Activated T-cell treated with anti-CD3 and anti-CD28 coated beads, Interleukin-2, amount 50 U/mL, for 72 hours (primary cell): ENCODE measurements at places on chromosomes 3 and 15. TPM values are rescaled to one million over a fixed set of nuclear protein-coding genes. Genes with fewer than 3 reads are reported as not detected.

CYP1A1 gene
- total RNA-seq = 5.4 TPM

AGTR1 gene
- not detected for total RNA-seq

MST1R gene
- total RNA-seq = 0.84 TPM

GNAT1 gene
- total RNA-seq = not detected

MYLK gene
- total RNA-seq = not detected

ACOX2 gene
- not detected for total RNA-seq

TMEM266 gene
- not detected for total RNA-seq

UBR1 gene
- 33.1 TPM for total RNA-seq

EXD1 gene
- not detected for total RNA-seq
